ENCODE measurements at places on chromosomes 2 and 18.

- no peak for DNase-seq
Observed at GRCh38 chr18:63433334-63433866, 11.1 kb upstream of the VPS4B start.

DNA sequence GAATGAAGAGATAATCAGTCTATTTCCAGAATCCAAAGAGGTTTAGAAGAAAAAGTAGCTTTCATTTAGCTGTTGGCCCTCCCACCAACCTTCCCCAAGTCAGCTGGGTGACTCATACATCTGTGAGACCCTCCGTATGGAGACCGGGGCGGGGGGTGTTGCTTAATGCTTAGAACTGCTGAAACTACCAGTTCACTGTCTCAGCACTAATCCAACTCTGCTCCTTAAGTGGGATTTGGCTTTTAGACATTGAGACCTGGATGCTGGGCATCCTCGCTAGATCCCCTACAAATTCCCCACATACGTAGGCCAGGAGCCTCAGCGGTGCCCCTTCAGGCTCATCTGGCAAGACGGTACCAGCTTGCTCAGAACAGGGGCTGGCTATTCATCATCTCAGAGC lies at the start of gene SAG:
SAG (plus strand) TSS at position 252 of the 400 bp plus-strand sequence. CDS start 1,374 bp downstream, outside the sequence.
- DNase-seq, result no peak

DNA sequence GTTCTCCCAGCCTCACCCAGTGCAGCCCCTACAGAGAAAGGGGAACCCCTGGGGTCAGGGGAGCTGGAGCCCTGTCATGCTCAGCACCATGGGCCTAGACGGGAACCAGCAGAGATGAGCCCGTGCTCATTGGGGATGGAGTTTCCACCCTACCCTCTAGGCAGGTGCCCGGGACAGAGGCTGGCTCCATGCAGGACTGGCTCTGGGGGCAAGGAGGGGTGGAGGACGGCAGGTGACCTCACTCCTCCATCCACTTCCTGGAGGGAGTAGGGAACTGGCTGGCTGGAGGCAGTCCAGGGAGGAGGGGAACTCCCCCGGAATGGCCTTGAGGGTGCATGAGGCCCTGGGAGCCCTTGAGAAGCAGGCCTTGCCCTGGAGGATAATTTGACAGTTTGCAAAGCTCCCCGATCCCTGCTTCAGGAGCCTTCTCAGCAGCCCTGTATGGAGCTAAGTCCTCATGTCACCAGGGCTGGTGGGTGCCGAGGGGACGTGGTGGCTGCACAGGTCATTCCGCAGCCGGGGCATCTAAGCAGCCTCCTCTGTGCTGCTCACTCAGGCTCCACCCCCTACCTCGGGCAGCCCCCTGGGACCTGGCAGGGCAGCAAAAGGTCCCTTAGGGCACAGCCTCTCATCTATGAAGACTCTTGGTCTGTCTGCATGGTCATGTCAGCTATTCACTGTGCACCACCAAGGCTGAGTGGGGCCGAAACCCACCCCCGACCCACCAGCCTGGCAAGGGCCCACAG lies 2.1 kb downstream of the NEURL3 start:
- DNase-seq, result no peak

DNA sequence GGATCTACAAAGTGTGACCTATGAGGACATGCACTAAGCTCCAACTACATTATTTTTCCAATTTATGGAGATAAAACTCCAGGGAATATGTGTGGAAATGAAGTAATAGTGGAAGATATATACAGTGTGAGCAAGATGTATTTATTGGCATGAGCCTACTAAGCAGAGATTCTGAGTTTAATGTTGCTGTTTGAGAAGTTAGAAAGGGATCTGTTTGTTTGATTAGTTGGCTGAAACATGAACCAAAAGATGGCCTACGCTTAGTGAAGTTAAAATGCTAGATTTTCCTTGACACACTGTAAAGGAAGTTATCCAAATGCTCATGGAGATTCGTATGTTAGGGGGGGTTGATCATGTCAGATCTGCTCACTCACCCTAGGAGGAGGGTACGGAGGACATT lies 621.7 kb downstream of the TMEM182 start:
- no peak for DNase-seq

GRCh38 chr18:53797998-53798495 lies 426.4 kb downstream of the MBD2 start:
- no peak for DNase-seq

DNA sequence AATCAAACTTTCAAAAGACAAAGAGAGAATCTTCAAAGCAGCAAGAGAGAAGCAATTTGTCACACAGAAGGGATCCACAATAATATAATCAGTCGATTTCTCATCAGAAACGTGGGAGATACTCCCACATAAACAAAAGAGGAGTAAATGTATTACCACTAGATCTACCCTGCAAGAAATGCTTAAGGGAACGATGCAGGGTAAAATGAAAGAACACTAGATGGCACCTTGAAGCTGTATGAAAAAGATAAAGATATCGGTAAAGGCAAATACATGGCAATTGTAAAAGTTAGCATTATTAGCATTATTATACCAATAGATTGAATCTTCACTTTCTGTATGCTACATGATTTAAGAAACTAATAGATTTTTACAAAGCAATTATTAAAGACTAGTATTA lies 677.0 kb downstream of the SUCLG1 start:
- no peak for DNase-seq

DNA sequence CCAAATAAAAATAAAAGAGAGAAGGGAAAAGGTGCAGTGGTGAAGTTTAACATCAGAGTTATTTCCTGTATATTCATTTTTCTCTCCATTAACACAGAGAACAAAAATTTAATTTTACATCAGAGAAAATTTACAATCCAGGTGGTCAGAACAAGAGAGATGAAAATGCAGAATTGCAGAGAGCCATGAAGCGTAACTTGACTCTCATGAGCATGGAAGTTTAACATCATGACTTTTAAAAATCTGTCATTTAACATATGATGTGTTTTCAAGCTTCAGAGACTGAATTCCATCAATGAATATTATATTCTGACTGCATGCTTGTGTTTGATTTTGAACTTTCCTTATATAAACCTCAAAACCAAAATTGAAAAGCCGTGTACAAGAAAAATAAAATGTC lies 79.3 kb upstream of the ZNF397 start:
- DNase-seq, result no peak

- DNase-seq, result no peak
Observed at GRCh38 chr2:239896075-239896474, 129.1 kb downstream of the NDUFA10 start.

GRCh38 chr2:226994775-226995174 lies 158.9 kb downstream of the RHBDD1 start:
- DNase-seq, result no peak

GRCh38 chr2:171289316-171289715 lies 128.6 kb upstream of the TLK1 start:
- DNase-seq, result no peak

DNA sequence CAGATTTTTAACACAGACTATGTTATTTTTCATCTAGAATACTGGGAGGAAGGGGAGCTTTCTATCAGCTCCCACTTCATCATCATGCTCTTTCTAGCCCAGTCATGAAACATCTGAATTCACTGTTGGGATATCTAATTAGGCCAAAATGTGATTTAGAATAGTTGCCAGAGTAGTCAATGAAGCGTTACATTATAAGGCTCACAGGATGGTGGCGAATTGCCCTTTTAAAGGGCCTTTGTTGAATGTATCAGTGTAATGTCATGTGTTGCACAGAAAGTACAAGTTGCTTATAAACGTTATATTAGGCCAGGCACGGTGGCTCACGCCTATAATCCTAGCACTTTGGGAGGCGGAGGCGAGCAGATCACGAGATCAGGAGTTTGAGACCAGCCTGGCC lies 45.6 kb downstream of the PDE1A start:
- DNase-seq, result no peak

DNA sequence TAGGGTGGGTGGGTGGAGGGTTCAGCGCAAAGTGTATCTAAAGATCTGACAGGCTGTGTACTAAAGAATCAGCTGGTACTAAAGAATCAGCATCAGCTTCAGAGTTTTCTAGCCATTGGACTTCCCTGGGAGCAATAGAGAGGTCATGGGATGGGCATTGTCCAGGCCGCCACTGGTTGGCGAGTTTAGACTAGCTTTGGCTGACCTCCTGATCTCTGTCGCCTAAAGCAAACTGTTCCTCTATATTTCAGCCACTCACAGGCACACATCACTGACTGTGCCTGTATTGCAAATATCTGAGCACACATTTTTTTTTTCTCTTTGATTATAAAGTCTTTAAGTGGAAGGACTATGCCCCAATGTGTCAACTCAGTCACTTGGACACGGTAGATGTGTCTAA lies 267.8 kb upstream of the SKOR2 start:
- no peak for DNase-seq

DNA sequence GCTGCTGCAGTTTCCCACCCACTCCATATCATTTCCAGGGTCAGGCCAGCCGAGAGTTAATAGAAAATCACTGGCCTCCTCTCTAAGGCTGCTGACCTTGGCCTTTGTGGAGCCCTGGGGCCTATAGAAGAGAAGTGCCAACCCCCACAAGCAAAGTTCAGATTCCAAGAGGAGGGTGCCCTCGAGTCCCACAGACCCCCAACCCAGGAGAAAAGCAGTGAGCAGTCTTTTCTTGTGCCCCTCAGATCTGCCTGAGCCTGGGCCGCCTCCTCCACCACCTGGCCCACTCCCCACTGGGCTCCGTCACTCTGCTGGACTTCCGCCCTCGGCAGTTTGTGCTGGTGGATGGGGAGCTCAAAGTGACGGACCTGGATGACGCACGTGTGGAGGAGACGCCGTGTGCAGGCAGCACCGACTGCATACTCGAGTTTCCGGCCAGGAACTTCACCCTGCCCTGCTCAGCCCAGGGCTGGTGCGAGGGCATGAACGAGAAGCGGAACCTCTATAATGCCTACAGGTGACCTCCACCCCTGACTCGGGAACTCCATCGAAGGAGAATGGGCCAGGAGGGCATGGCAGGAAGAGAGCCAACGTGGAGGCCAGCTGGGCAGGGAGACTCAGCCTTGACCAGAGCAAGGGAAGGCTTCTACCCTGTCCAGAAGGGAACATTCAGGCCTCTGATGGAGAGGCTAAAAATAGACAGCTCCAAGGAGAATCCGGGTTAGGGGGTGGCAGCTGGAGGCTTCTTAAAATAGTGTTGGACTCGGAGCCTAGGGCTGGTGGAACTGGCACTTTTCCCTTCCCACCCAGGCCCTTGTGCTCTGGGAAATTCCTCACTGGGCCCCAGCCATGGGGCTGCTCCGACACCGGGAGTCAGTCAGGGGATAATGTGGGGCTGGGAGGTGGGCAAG lies 6.2 kb downstream of the PKDCC start:
- DNase-seq, result no peak

DNA sequence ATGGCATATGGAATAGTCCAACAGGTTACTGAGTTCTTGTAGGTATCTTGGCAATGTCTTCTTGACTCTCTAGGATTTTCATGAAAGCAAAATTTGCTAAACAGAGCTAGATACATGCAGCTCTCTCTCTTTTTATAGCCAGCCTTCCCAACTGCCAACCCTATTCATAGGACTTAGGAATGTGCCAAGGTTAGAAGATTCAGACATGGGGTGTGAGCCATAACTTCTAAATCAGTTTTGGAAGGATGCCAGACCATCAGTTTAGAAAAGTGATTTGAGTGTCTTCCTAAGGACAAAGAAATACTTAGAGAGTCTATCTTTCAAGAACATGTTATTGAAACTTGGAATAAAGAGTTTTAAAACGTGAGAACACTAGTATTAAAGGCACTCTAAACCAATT lies 619.5 kb upstream of the FANCL start:
- DNase-seq, result no peak

GRCh38 chr2:10237392-10238321 lies 65.0 kb upstream of the HPCAL1 start:
- DNase-seq, result no peak

- no peak for DNase-seq
Observed at GRCh38 chr2:217171874-217172273, 312.0 kb upstream of the TNP1 start.

GRCh38 chr2:9483107-9483506 lies 8.8 kb downstream of the IAH1 start:
- no peak for DNase-seq

GRCh38 chr2:180905002-180905401 lies 75.4 kb upstream of the UBE2E3 start:
- DNase-seq, result no peak

- DNase-seq, result no peak
Observed at GRCh38 chr2:128250229-128251025, 68.2 kb downstream of the HS6ST1 start.

- DNase-seq, result no peak
Observed at GRCh38 chr2:121333834-121334558, 49.0 kb upstream of the TFCP2L1 start.

DNA sequence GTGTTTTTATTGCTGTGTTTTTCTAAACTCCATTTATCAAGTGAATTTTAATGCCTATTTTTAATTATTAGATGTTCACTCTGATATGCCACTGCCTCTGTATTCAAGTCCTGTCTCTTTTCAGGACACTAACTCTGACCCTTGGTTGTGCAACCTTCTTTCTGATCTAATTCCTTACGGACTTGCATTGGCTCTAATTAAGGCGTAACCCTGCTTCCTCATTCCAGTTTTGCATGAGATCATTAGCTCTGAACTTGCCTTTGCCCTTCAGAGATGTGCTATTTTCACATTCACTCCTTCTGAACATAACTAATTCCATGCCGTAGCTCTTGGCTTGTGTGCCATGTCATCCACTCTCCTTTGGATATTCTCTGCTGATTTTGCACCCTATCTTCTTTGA lies 162.5 kb upstream of the TMEFF2 start:
- DNase-seq, result no peak

DNA sequence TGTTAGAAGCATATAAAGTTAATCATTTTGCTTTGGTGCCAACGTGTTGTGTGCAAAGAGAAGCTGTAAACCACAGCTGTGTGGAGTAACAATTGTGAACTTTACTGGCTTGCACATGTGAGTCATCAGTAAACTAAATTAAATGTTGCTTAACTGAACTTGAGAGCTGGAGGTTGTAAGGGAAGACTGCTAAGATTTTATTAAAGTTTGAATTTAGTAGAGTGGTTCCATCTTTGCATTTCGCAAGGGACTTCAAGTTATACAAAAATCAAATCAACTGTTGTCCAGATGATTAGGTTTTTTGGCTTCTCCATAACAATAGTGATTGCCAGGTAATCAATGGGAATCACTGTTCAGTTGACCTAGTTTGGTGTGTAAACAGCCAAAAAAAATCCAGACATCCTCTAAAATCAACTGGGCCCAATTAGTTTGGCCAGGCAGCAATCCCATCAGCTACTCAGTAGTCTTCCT lies 247.4 kb downstream of the MYO3B start:
- peak; percentile 32 for DNase-seq
